Osteocyte (in vitro differentiated cells): ENCODE measurements at places on chromosomes 2 and 18.

DNA sequence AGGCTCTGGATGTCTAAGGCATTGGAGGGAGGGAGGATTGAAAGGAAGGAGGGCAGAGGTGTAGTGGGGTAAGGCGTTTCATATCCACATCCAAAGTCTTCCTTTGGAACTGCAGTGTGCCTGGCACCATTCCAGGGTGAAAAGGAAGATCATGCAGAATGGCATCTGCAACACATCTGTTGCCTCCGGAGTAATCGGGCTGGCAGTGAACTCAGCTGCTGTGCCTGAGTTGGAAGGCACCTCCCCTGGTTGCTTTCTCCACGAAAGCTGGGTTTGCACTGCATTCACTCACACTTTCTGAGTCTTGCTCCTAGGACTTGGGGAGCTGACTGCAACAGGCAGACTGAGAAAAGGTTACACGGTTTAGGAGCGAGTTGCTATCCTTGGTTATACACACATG is 30.3 kb upstream of the SEC11C start:
- no peak for DNase-seq

GRCh38 chr2:143754742-143755141 is 625.5 kb downstream of the ARHGAP15 start:
- DNase-seq, result no peak

DNA sequence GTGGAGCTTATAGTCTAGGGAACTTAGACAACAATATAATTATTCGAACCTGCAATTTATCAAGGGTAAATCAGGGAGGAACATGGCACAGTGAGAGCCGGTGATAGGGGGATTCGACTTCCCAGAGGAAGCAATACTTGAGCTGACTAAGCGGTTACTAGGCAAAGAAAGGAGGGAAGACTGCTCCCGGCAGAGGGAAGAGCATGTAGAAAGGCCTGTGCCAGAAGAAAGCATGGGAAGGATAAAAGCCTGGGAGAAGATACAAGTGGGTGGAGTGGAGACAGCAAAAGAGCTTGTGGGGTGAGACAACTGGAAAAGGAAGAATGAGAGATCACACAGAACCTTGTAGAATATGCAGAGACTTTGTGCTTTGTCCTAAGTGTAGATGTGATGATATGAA is 93.3 kb downstream of the MARCHF4 start:
- DNase-seq, result no peak

DNA sequence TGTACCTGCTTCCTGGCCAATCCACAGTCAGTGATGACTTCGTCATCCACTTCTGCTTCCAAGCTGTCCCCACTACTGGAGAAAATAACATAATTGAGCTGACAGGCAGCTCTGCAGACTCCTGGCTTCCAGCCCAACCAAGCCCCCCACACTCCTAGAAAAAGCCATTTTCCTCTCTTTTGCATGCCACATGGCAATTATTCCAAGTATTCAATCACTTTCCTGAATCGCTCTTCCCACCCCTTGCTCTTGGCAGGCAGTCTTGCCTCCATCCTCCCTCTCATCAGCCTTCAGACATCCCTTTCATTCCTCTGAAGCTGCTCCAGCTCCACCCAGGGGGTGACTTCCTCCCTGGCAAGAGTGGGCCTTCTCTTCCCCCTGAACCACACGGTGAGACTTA is 14.3 kb upstream of the ST8SIA5 start:
- no peak for DNase-seq

DNA sequence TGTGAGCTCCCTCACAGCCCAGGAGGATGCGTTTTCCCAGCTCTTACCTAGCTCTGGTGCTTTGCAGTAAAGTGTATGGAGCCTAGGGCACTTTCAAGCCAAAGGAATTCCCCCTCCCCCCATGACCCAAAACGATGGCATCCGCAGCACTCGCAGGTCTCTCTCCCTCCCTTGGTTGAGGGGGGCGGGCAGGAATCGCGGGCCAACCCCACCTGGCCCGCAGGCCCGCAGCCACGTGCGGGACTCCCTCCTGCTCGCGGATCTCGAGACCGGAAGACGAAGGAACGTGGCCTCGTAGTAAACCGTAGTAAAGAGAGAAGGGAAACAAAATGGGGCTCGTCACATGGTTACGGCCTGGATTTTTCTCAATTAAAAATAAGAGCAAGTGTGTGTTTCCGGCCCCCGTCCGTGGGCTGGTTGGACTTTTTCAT is 8.5 kb downstream of the IRS1 start:
- no peak for DNase-seq

DNA sequence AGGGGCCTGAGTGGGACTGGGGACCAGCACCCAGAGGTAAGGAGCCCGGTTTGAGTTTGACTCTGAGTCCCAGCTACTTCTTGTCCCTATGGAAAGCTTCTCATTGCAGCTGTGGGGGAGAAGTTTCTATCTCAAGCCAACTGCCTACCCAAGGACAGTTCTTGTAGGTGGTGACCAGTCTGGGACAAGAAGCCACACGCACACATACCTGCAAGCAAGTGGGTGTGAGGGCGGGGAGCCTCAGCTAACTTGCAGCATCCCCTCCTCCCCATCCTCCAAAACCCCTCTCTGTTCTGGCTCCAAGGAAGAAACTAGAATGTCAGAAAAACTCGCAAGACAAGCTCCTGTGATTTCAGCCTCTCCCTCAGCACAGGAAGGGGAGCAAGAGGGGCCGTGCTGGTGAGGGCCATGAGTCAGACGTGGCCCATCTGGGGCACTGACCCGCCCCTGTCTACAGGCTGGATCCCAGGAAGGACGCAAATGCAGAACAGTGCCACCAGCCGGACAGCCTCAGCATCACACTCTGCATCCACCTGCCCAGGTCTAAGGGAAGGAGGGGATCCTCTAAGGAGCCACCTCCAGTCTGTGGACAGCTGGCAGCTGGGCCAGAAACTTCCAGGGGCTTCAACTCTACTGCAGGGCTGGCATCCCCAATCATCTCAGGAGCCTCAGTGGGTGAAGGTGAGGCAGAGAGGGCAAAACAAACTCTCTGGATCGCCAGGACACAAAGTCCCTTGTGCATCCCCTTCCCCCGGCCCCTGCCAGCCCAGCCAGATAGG is 103.4 kb downstream of the TNS1 start:
- DNase-seq, result no peak

DNA sequence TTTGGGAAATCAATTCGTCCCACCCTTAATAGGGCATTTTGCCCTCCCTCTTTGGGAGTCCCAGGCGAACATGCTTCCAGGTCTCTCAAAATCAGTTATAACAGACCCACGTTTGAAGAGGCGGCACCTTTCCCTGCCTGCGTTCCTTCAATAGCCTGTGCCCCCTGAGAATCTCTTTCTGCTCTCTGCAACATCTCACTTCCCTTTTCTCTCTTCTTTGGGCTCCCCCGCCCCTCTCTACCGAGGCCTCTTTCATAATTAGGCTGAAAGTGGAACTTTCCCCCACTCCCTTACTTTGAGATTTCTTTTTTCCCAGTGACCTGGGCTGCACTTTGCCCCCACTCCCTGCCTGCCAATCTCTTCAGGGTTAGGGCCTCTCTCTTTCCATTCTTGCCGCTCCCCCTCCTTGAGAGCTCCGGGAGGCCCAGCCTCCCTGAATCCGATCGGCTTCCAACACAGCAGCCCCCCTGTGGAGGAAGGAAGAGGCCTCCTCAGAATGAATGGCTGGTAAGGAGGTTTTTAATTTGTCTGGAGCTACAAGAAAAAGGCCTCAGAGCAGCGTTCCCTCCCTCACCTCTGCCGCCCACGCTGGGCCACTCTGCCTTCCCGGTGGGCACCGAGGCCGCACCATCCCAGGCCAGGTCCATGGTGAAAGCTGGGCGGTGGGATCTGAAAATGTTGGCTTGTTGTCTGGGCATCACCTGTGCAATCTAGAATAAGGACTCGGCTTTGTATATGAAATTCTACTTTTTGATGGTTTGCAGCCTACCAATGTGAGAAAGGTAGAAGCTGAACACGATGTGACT is 162.6 kb upstream of the SIX3 start:
- DNase-seq, result no peak
